ENCODE measurements at places on chromosomes 13 and 19. TPM values are rescaled to one million over a fixed set of nuclear protein-coding genes. Genes with fewer than 3 reads are reported as not detected.

GRCh38 chr19:47296036-47296435, 13.6 kb upstream of the C5AR1 start:
- H3K4me3 ChIP-seq, result no peak overlapping the region
- peaks cover 2% of the 10 kb centered on the region for H3K36me3 ChIP-seq
- DNase-seq, result peak; percentile 61
- no peak overlapping the region for H3K27ac ChIP-seq

ARGLU1 gene
- total RNA-seq, result 171 TPM

DNA sequence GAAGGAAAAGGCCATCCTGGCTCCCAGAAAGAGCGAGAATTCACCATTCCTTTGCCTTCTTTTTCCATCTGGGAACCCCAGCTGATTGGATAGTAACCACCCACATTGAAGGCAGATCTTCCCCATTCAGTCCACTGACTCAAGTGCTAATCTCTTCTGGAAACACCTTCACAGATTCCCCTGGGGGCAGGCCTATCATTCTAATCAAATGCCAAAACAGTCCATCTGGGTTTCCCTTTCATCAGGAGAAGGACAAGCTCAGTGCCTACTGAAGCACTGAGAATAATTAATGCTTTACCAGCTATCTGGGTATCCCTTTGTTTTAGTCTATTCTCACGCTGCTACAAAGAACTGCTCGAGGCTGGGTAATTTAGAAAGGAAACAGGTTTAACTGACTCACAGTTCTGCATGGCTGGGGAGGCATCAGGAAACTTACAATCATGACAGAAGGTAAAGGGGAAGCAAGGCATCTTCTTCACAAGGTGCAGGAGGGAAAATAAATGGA, 293.2 kb downstream of the ENOX1 start:
- no peak overlapping the region for H3K4me3 ChIP-seq
- H3K36me3 ChIP-seq, result no peaks in the 10 kb centered on the region

GRCh38 chr13:51006067-51006845, 96.7 kb downstream of the RNASEH2B start:
- no peaks in the 10 kb centered on the region for H3K36me3 ChIP-seq
- H3K4me3 ChIP-seq, result no peak overlapping the region
- no peak overlapping the region for H3K27ac ChIP-seq
- H3K27me3 ChIP-seq, result peaks cover 9% of the 10 kb centered on the region
- no peak for DNase-seq

DNA sequence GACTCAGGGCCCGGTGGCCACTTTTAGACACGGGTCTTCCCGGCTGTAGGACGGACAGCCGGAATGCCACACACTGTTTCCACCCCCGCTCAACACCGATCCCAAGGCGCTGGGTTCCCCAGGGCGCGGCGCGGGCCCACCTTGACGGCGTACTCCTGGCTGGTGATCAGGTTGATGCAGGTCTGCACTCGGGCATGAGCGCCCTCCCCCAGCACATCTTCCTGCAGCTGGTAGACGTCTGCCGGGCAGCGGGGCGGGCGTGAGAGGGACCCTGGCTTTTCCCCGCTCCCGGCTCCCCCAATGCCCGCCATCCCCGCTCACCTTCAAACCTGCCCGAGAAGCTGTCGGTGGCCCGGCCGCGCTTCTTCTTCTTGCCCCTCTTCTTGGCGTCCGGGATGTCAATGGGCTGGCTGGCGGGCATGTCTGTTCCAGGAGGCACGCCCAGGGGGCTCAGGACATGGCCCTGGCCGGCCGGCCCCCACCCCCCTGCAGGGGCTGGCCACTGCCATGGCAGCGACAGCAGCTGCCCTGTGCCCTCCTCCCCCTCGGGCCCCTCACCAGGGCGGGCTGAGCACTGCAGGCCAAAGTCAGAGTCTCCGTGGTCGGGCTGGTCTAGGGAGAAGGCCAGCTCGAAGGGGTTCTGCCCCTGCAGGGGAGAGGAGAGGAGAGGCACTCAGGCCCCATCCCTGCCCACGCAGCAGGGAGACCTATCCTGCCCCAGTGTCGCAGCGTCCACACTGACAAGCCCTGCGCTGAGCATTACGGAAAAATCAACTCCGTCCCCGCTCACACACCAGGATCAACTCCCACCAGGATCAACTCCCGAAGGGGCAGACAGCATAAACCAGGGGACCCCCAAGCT, 4.8 kb downstream of the MKNK2 start:
- peaks cover 24% of the 10 kb centered on the region for H3K4me1 ChIP-seq
- no peaks in the 10 kb centered on the region for H3K27me3 ChIP-seq
- DNase-seq, result no peak
- peak overlapping the region; percentile 21 for H3K27ac ChIP-seq

Data from activated naive CD8-positive, alpha-beta T cell treated with anti-CD3 and anti-CD28 coated beads, Interleukin-2, amount 10 ng/mL, durations not matched to agents 7 days and 5 days (primary cell).